HAP-1 (cell line): ENCODE measurements at places on chromosomes 5 and 9.

DNA sequence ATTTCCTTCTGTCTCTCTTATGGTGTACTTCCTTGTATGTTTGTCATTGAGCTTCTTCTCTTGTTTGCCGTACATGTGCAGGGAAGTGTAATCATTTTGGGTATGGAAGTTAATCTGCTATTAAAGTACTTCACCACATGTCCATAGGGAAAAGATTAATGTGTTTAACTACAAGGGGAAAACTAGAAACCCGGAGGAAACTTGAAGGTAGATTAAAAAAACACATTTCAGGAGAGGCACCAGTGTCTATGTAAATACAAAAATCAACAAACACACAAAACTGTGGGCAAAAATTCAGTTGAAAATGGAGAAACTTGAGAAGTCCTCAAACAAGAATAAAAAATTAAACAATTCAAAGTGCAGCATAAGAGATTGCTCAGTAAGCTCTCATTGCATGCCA is 166.4 kb downstream of the PBX3 start:
- DNase-seq = no peak

DNA sequence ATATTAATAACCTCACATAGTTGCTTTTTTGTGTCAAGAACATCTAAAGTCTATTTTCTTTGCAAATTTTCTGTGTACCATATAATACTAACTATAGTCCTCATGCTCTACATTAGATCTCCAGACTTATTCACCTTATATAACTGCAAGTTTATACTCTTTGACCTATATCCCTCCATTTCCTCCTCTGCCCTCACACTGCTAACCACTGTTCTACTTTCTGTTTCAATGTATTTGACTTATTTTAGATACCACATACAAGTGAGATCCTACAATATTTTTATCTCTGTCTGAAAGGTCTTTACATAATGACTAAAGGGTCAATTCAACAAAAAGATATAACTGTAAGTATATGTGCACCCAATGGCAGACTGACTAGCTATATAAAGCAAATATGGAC is 789.7 kb upstream of the ZNF608 start:
- no peak for DNase-seq

- DNase-seq = no peak
These were observed 14.5 kb downstream of the PALM2AKAP2 start for GRCh38 chr9:109794361-109795012.

GRCh38 chr9:99966716-99967115 is 60.3 kb downstream of the STX17 start:
- DNase-seq = no peak

DNA sequence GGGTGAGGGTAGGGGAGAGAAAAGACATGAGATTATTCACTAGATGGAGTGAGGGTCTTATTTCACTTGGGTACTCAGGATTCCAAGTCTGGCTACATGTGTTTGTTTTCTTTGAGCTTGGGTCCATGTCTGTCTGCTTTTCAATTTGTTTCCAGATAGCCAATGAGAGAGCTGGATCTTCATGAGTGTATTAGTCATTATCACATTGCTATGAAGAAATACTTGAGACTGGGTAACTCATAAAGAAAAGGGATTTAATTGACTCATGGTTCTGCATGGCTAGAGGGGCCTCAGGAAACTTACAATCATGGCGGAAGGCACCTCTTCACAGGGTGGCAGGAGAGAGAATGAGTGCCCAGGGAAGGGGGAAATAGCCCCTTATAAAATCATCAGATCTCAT is 196.8 kb upstream of the TRIM32 start:
- DNase-seq = no peak

- DNase-seq = no peak
These were observed 2016.3 kb upstream of the CDH9 start for GRCh38 chr5:29054694-29055093.

DNA sequence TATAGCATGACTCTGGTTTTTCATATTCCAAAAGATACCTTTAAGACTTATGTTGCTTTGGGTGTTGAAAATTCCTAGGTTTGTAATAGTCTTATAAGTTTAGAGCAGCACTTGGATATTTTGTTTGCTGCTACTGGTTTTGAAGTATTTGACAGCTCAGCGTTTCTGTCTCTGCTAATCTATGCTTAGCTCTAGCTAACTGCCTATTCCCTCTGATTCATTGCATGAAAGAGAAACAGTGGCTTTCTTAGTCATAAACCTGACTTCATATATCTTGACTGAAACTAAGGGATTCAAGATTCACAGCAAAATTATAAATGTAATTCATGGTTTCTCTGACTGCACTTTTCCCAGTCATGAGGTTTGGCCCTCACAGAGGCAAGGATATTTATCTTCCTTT is 35.6 kb upstream of the ANXA1 start:
- DNase-seq = no peak

- no peak for DNase-seq
These were observed 2.8 kb downstream of the ADGRD2 start for GRCh38 chr9:124452841-124453585.

DNA sequence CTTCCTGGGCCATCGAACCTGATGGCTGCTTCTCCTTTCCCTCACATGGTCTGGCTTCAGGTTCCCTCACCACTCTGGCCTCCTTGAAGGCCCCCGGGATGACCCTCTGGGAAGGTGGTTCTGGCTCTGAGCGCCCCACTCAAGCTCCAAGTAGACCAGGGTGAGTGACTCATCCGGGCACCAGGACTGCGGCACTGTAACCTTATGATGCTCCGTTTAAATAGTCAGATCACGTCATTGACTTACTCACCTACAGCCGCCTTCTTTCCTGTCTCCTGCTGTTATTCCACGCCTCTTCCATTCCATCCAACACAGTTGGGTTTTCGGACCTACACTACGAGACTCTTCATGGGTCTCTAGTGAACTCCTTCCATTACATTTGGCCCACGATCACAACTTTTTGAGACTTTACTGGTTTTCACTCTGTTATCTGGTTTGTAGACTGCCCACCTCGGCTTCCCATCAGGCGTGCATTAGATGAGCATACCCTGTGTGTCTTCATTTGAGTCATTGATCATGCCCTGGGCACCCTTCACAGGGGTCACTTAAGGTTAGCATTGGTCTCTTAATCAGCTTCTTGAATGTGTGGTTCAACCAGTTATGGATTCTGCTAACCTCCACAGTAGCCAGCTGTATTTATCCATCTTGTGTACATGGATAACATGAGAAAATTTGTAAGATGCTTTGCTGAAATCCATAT is 138.8 kb upstream of the LMX1B start:
- no peak for DNase-seq

DNA sequence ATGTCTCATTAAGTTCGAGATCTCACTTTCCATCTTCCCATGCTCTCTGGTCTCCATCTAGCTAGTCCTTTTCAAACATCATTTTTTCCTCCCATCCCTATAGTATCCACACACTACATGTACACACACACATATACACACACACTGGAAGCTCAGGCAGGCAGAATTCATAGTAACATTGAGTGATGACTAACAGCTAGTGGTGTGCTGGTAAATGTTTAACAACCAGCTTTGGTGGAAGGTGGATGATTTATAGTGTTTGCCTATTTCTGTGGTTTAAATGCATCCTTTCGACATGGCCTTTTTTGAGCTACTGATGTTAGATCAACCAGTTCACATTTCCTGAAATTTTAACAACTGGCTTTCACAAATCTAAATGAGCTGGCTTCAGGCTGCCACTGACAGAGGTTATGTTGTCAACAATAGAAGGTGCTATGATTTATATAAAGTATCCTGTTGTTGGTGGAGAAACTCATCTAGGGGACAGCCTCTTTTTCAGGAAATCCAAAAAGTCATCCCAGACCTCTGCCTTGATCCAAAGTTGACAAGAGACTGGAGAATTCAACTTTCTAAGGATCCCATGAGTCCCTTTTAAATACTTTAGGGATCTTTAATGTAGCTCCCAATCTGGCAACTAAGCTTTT is 117.8 kb downstream of the CCDC192 start:
- no peak for DNase-seq
